G401 (cell line): ENCODE measurements at places on chromosomes 13 and 19. TPM values are rescaled to one million over a fixed set of nuclear protein-coding genes. Genes with fewer than 3 reads are reported as not detected.

DNA sequence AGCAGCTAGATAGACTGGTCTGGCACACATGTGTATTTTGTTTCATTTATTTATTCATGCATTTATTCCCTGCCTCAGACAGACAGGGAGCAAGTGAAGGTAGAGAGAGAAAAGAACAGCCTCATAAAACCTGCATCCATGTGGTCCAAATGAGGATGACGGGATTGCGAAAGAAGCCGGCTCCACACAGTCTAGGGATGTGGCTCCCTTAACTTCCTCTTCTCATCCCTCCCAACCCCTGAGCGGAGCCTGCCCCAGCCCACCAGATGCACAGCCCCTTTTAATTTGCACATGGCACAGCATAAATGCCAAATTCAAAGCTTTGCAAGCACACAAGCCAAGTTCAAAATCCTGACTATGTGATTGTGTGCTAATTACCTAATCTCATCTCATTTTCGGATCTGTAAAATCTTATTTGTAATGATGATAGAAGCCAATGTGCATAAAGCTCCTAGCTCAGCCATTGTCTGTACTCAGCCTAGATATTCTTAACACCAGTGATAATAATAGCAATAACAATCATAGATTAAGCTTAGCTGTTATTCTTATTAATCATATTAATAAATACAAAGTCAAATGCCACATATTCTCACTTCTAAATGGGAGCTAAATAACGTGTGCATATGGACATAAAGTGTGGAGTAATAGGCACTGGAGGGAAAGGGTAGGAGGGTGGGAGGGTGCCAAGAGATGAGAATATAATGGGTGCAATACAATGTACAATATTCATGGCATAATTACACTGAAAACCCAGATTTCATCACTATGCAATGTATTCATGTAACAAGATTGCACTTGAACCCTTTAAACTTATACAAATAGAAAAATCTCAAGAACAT is 156.3 kb downstream of the DCT start:
- no peak for DNase-seq

GRCh38 chr13:113088691-113089020 is 16.9 kb upstream of the F7 start:
- no peak for DNase-seq

- no peak for DNase-seq
Measured at GRCh38 chr13:108728370-108728769, 99.0 kb downstream of the MYO16 start.

GRCh38 chr13:114067886-114068651 is 64.4 kb downstream of the RASA3 start:
- DNase-seq, result no peak

DNA sequence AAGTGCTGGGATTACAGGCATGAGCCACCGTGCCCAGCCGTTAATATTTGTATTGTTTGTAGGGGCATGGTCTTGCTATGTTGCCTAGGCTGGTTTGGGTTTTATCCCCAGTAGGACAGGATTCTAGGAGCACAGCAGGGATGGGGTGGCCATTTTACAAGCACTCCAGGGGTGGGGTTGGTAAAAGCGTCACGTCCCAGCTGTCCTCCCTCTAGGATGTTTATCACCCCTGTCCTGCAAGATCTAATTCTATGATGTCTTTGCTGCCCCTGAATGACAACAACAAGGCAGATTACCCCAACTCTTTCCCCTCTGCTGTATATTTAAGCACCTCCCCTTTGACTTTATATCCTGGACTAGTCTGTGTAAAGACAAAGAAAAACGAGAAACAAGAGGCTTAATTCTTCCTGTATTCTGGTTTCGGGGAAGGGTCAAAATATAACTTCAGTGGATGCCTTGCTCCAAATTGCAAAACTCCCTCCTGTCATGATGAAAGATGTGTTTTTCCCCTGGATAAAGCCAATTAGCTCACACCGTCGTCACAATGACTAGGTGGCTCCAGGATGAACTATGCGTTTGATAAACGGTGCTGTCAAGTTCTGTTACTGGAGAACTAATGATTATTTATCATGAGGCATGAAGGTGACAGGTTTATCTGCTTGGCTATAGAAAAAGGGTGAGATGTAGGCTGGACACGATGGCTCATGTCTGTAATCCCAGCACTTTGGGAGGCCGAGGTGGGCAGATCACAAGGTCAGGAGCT is 27.8 kb upstream of the OR1M1 start:
- DNase-seq, result no peak

GRCh38 chr13:100559886-100560285 is 28.7 kb downstream of the GGACT start:
- DNase-seq, result no peak

- DNase-seq, result no peak
Measured at GRCh38 chr13:79393564-79394249, 12.3 kb downstream of the RBM26 start.

GRCh38 chr13:44030615-44031014 is 150.9 kb downstream of the LACC1 start:
- no peak for DNase-seq

DNA sequence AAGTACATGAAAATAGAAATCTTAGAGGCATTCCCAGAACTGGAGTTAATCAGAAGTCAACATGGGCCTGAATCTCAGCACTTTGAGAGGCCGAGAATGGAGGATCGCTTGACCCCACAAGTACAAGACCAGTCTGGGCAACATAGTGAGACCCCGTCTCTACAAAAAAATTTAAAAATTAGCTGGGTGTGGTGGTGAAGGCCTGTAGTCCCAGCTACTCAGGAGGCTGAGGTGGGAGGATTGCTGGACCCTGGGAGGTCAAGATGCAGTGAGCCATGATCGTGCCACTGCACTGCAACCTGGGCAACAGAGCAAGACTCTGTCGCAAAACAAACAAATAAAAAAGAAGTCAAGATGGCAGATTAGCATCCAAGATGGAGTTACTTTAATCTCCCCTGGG is 8.5 kb downstream of the IFNL2 start:
- DNase-seq, result no peak

GRCh38 chr13:43116242-43116641 is 92.9 kb downstream of the DNAJC15 start:
- no peak for DNase-seq

DNA sequence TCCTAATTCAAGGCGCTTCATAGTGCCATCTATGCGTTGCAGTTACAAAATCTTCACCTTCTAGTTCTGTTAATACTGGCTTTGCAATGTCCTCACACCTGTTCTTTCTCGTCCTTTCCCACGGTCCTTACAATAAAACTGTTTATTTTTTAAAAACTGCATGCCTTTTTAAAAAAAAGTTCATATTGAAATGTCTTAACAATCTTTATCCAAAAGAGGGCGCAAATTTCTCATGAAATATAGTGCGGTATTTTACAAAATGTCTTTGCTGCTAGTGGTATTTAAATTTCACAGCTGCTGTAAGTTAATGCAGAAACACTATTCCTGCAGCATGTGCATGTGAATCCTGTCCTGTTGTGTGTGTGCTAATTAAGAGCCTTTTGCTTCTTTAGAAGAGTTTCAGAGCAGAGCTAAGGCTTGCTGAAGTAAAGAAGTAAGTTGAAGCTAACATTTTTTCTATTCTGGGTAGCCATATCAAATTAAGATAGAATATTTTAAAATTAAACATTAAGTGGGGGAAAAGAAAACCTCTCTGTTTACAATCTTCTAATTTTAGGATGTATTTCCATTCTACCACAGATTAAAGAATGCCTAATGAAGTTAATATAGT is 15.8 kb upstream of the CLDN10 start:
- DNase-seq, result no peak

GRCh38 chr13:39461685-39462266 is 141.2 kb downstream of the LHFPL6 start:
- no peak for DNase-seq

DNA sequence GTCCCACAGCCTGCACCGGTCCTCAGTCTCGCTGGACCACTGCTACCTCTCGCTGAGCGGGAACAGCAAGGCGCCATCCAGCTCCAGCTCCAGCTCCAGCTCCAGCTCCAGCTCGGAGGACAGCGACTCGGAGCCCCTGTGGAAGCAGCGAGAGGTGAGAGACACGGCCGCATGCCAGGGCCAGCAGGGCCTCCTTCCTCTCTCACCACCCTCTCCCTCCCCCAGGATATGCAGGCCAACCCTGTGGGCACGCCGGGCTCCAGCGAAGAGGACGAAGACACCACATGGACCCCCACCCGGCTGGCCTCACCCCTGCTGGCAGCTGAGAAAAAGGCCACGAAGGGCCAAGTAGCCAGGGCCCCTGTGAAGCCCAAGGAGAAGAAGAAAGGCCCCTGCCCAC is 7.3 kb downstream of the SIX5 start:
- DNase-seq, result no peak

DNA sequence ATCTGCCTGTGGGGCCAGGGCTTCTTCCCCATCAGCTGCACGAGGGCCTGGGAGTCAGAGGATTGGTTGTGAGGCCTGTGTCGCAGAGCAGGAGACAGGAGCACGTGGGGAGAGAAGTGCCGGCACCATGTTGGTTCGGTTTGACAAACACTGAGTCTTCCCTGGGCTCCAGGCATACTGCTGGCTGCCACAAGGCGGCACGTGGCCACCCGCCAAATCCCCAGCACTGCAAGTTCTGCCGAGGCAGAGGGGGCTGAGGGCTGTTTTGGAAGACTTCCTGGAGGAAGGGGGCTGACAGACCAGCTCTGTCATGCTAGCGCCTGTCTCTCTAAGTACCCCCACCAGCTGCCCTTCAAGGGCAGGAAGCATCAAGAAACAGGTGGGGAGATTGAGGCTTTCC is 9.5 kb downstream of the SHANK1 start:
- peak; percentile 33 for DNase-seq

DNA sequence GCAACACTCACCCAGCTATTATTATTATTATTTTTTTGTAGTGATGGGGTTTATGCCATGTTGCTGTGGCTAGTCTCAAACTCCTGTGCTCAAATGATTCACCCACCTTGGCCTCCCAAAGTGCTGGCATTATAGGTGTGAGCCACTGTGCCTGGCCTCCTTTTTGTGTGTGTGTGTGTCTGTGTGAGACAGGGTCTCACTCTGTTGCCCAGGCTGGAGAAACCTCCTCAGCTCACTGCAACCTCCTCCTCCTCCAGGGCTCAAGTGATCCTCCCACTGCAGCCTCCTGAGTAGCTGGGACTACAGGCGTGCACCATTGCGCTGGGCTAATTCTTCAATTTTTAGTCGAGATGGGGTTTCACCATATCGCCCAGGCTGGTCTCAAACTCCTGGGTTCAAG is 3.6 kb upstream of the MYDGF start:
- DNase-seq, result no peak

DNA sequence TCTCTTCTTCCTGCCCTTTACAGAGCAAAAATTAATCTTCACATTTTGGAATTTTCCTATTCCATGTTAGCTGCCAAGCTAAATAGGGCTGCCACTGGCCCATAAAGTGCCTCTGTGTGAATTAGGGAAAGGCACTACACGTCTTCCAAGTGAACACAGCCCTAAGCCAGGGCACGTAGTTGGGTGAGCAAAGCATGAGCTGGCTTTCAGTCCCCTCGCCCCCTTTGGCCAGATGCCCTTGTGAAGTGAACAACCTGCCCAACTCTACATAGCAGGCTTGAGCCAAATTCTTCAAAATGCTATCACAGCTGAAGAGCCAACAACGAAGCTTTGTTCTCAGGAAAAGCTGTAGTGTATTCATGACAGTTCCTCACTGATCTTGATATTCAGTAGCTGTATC is 213.1 kb downstream of the OXGR1 start:
- DNase-seq, result peak; percentile 29

DNA sequence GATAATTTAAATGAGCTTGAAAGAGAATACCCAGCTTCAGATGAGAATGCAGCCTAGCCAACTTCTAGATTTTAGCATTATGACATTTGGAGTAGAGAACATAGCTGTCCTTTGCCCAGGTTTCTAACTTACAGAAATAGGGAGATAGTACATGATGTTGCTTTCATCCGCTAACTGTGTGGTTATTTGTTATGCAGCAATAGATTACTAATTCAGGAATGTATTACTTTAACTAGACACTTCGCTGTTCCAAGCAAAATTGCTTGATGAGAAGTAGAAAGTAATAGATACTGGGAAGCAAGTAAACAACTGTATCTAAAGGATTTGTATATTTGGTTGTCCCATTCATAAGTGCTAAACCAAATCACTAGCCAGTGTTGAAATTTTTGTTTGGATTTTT is 790.9 kb upstream of the PRR20A start:
- DNase-seq, result no peak

DNA sequence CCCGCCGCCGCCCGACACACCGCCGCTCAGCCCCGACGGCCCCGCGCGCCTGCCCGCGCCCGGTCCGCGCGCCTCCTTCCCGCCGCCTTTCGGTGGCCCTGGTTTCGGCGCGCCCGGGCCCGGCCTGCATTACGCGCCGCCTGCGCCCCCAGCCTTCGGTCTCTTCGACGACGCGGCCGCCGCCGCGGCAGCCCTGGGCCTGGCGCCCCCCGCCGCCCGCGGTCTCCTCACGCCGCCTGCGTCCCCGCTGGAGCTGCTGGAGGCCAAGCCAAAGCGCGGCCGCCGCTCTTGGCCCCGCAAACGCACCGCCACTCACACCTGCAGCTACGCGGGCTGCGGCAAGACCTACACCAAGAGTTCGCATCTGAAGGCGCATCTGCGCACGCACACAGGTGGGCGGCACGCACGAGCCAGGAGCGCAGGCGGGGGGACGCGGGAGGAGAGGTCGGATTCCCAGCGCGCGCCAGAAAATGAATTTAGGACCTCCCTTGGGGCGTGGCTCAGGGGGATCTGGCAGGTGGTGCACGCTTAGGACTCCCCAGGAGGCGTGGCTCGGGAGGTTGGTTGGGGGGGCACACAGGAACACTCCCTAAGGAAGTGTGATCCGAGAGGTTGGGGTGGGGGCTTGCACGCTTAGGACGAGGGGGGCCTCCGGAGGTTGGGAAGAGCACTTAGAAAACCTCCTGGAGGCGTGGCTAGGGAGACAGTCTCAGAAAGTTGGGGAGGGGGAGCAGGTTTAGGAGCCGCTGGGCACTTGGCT is 1.2 kb downstream of the KLF2 start:
- no peak for DNase-seq

The CGB1 gene
- not detected in 2 replicates for total RNA-seq

The CPAMD8 gene
- 7.8 and 19.8 TPM in 2 replicates for total RNA-seq

The TNFSF9 gene
- total RNA-seq, result 39.0 and 60.2 TPM in 2 replicates

The C19orf53 gene
- total RNA-seq, result 132 and 158 TPM in 2 replicates

The ZNF626 gene
- total RNA-seq, result 1.2 and 2.5 TPM in 2 replicates

The ZNF429 gene
- total RNA-seq, result 11.8 and 27.3 TPM in 2 replicates

The SIGLEC12 gene
- total RNA-seq, result not detected in 2 replicates

The ZNF582 gene
- 0.43 and 1.8 TPM in 2 replicates for total RNA-seq

The CYP4F3 gene
- total RNA-seq, result not detected in 2 replicates

The ACP5 gene
- total RNA-seq, result not detected in 2 replicates

The CGB5 gene
- not detected in 2 replicates for total RNA-seq

The IL17D gene
- 5.9 and 9.8 TPM in 2 replicates for total RNA-seq
